Endodermal cell (in vitro differentiated cells): ENCODE measurements at places on chromosomes 3 and 15. TPM values are rescaled to one million over a fixed set of nuclear protein-coding genes. Genes with fewer than 3 reads are reported as not detected.
A peak's percentile ranks its signal among the peaks of the same experiment; 100 is the strongest.

GRCh38 chr15:40858706-40859105, 14.9 kb downstream of the SPINT1 start:
- no peak for DNase-seq

GRCh38 chr15:63030101-63030551, 12.4 kb upstream of the TPM1 start:
- no peak for DNase-seq

DNA sequence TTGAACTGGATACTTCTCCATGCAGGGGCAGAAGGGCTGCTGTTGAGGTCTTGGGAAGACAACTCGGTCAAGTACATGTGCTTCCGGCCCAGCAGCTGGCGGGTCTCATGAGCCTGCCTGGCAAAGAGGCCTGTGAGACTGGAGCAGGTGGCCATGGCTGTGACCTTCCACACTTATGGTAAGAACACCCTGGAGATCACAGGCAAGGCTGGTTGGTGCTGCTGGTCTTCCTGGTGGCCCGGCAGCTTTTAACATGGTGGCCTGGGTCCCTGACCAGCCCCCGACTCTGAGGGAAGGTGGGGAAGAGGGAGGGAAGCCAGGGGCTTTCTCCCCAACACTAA, 15.4 kb downstream of the CHRD start:
- DNase-seq = no peak

GRCh38 chr3:189836795-189837194, 205.6 kb downstream of the TP63 start:
- no peak for DNase-seq

DNA sequence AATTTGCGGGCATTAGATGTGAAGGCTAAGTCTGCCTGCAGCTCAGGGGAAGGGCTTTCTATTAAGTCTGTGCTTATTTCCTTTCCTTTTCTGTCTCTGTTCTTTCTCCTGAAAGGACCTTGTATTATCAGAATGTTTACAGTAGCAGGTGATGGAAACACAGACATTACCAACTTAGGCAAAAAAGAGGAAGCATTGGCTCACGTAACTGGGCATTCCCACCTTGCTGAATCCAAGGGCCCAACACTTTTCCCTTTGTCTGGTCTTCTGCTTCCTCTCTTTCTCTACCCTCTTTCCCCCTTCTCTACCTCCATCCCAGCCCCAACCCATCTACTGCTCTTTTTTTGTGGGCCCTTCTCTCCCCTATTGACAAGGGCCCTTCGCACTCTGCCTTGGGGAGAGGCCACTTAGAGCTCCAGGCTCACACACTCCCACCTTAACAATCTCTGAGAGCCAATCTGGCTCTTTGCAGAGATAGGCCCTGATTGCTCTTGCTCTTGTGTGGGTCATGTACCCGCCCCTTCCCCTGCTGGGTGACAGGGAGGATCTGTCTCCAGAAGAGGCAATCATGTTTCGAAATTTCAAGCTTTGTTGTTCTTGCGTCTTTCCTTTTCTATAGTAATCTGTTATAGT, 35.0 kb downstream of the ACAA1 start:
- DNase-seq = no peak

DNA sequence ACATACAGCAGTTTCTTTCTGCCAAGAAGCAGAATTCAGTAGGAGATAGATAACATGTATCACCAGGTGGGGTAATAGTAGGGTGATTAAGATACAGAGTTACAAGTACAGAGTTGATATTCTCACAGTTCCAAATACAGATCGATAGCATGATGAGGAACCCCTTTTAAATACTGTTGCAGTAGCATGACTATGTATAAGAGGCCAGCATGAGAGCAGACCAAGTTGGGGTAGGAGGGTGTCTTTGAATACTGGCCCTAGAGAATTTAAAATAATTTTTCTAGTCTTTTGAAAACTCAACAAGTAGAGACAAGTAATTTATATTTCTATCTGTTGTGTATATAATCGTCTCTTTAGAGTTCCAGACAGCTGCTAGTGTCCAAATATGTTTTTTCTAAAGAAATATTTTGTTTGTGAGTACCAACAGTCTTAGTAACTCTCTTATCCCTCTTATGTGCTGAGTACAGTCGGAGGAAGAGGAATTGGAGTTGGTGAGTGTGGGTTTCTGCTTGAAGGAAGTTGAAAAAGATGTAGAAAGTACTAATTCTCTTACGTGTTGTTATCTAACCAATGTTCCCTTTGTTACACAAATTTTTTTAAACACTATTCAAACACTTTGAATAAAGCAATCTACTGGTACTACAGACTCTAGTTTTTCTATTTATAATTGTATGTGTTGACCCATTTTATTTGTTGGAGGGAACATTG, 30.2 kb downstream of the LYSMD4 start:
- DNase-seq = no peak

GRCh38 chr3:183534249-183534648, 21.3 kb downstream of the KLHL6 start:
- no peak for DNase-seq

- DNase-seq = no peak
Observed at GRCh38 chr15:42143356-42143755, 13.1 kb downstream of the PLA2G4F start.

DNA sequence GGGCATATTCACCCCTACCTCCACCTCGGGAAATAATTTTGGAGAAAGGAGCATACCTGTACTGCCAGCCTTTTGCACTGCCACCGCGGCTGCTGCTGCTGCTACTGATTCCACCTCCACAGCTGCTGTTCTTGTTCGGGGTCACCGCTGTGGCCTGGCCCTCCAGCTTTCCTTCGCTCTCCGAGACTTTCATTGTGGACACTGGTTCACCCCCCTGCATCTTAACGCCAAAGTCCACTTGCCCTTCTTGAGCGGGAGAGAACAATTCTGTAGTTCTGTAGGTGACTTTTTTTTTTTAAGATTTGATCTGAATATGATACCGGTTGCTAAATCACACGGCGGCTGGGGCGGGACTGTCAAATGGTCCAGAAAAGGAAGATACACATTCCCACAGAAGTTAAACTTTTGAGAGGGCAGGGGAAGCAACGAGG, 701 bp downstream of the OSBPL11 start:
- peak; percentile 60 for DNase-seq

DNA sequence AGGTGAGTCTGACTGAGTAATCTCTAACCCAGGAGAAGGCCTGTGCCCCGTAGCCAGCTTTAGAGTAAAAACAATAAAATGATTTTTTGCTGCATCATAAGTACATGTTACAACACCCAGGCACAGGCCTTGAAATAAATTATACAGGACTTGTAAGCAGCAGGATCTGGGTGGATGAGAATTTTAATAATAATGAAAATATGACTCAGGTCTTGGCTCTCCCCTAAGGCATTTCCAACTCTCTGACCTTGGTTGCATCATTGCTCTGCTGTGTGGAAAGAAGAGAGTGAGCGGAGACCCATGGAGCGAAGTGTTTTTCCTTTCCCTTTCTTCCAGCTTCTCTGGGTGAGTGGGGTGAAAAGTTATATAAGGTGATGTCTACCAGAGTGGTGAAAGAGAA, 44.6 kb downstream of the EOMES start:
- DNase-seq = no peak

DNA sequence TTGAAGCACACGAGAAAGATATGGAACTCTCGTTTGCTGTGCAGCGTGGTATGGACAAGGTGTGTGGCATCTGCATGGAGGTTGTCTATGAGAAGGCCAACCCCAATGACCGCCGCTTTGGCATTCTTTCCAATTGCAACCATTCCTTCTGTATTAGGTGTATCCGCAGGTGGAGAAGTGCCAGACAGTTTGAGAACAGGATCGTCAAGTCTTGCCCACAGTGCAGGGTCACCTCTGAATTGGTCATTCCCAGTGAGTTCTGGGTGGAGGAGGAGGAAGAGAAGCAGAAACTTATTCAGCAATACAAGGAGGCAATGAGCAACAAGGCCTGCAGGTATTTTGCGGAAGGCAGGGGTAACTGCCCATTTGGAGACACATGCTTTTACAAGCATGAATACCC, 1.2 kb downstream of the MKRN3 start:
- DNase-seq = no peak

DNA sequence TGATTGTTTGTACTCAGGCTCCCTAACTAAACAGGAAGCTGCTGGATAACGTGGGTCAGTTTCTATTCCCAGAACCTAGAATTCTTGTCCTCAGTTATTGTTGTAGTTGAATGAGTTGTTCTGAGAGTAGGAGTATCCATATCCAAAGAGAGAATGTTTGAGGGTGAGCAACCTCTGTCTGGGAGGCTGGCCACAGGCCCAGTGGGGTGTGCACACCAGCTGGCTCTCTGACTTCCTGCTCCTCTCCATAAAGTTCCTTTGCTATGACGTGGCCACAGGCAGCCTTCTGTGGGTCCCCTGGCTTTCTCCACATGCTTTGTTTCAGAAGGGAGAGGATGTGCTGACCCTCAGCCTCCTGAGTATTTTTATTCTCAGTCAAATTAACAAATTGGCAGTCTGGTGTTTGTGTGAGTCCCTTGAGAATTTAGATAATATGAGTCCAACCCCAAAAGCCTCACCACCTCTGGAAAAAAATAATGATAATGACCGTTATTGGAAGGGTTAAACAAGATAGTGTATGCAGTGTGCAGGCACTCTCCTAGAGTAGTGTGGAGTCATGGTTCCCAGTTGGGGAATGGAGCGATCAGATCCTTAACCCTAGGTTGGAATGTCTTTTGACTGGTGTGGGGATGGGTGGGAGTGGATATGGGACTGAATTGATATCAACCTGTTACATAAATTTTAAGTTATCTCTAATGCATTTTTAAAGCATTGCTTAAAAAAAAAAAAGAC, 47.6 kb upstream of the MED12L start:
- DNase-seq = no peak

- no peak for DNase-seq
Observed at GRCh38 chr15:92886042-92886537, 14.0 kb upstream of the CHD2 start.

GRCh38 chr3:172844428-172844827, 93.9 kb downstream of the ECT2 start:
- DNase-seq = no peak

- no peak for DNase-seq
Observed at GRCh38 chr3:6733699-6734394, 127.1 kb upstream of the GRM7 start.

- no peak for DNase-seq
Observed at GRCh38 chr3:77420336-77420735, 380.4 kb downstream of the ROBO2 start.

GRCh38 chr3:28577941-28578500, 229.4 kb upstream of the AZI2 start:
- no peak for DNase-seq

Gene KBTBD8
- total RNA-seq = 6.2 and 6.9 TPM in 2 replicates

Gene SV2B
- total RNA-seq = 2.0 to 7.9 TPM (median 6.5 TPM) in 3 replicates

Gene C3orf20
- total RNA-seq = 0.11 TPM in 1 of 2 replicates, not detected in the other

Gene ABI3BP
- not detected in 2 replicates for total RNA-seq

Gene GPR176
- total RNA-seq = 31.1 and 39.3 TPM in 2 replicates
